Ovary (tissue), 10 donors: ENCODE measurements at places on chromosomes 16 and 17. TPM values are rescaled to one million over a fixed set of nuclear protein-coding genes. Genes with fewer than 3 reads are reported as not detected.

The MYH3 gene
- 2.3 TPM for total RNA-seq

DNA sequence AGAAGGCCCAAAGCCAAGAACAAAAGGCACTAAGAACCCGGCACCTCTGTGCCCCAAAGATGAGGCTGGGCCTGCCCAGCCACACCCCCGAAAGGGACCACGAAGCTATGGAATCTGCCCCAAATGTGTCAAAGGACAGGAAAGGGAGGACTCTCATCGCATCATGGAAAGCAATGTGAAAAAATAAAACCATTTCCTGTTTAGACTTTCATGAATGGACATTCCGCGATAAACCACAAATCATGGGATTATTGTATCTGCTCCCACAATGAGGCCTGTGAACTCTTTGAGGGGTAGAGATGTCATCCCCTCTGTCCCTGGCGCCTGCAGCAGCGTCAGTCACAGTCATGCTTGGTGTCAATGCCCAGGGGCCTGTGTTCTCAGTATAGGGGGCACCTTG, 135.0 kb downstream of the COPRS start:
- no peak overlapping the region for H3K4me3 ChIP-seq
- peaks cover 9% of the 10 kb centered on the region for H3K4me1 ChIP-seq

The STH gene
- total RNA-seq = not detected

DNA sequence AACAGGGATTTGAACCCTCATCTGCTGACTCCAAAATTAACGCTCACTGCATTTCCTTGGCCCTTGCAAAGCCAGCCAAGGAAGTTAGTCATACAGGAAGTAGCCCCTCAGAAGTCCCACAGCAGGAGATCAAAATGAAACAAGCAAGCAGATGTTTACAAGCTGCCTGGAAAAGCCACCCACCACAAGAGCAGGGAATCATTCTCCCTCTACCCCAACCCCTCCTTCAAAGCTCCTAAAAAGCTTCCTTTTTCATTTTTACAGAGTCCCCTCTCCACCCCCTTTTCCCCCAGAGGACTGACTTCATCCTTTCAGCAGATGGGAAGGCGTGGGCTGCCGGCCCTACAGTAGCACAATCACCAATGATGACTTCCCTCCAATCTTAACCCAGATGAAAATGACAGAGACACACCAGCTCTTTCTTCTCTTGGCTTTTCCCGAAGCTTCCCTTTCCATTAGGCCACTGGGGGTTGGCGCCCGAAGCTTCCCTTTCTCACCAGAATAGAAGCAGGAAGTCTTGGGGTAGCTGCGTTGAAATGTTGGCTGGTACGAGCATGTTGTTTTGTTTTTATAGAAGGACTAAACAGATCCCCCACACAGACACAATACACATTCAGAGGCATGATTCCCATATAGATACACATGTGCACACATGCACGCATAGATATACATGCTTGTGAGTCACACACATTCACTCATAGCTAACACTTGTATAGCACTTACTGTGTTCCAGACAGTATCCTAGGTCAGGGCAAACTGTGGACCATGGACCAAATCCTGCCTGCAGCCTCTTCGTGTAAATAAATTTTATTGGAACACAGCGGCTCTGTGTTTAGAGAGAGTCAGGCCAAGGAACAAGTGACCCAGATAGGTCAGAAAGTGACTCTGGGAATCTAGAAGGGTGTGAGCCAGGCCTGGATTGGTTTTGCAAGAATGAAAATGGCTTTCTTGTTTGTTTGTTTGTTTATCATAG, 17.4 kb downstream of the ITPRIPL2 start:
- no peak overlapping the region for H3K4me3 ChIP-seq
- no peak for DNase-seq
- peaks cover 2% of the 10 kb centered on the region for H3K4me1 ChIP-seq
- no peaks in the 10 kb centered on the region for H3K27me3 ChIP-seq
- no peaks in the 10 kb centered on the region for H3K36me3 ChIP-seq
- H3K27ac ChIP-seq = no peak overlapping the region

GRCh38 chr16:27670071-27670810, 120.3 kb downstream of the KATNIP start:
- no peak overlapping the region for H3K27ac ChIP-seq
- no peak for DNase-seq
- no peaks in the 10 kb centered on the region for H3K4me1 ChIP-seq
- no peaks in the 10 kb centered on the region for H3K36me3 ChIP-seq
